ENCODE measurements at places on chromosomes 3 and 15. TPM values are rescaled to one million over a fixed set of nuclear protein-coding genes. Genes with fewer than 3 reads are reported as not detected.

RARB gene
- not detected for total RNA-seq

SCAMP5 gene
- 1.1 TPM for total RNA-seq

NANOGP8 gene
- not detected for total RNA-seq

A4GNT gene
- not detected for total RNA-seq

GRCh38 chr15:89090791-89091626 lies 2.8 kb downstream of the ABHD2 start:
- peaks cover 37% of the 10 kb centered on the region for H3K4me1 ChIP-seq
- peak overlapping the region; percentile 91 for H3K27ac ChIP-seq
- H3K36me3 ChIP-seq: peaks cover 27% of the 10 kb centered on the region

DNA sequence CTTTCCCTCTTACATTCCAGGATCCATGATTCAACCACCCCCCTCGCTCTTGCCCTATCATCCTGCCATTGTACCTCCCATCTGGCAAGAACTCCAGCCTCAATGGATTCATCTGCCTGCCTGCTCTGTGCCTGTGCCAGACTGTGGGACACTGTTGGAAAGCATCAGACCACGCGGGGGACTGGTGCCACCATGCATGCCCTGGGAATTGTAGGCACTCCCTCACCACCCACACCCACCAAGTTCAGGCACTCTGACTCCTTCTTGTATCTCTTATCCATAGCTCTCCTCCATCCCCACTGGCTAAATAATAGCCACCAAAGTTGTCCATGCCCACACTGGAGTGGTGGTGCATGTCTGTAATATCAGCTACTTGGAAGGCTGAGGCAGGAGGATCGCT lies 143.8 kb downstream of the TPRA1 start:
- H3K36me3 ChIP-seq: no peaks in the 10 kb centered on the region
- H3K4me3 ChIP-seq: no peak overlapping the region
- DNase-seq: no peak

GRCh38 chr3:52895418-52895817 lies 1.9 kb downstream of the STIMATE start:
- peaks cover 60% of the 10 kb centered on the region for H3K4me1 ChIP-seq
- peak overlapping the region; percentile 94 for H3K4me3 ChIP-seq
- peak overlapping the region; percentile 2 for H3K27ac ChIP-seq

DNA sequence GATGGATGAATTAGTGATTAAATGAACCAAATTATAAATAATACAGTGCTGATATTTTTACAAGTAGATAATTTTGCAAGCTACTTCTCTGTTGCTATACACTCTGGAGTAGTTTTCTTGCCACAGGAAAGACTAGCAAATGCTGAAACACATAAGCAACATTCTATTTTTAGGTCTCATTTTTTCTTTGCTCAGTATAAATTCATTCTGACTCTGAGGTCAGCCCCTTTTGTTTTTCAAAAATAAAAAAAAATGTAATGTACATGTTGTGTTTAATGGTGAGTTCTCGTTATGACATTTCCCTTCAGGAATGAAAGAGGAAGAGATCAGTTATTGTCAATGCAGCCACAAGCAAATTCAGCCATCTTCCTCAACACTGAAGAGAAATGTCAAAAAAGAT lies 24.9 kb downstream of the GJD2 start:
- no peak for DNase-seq
- H3K27me3 ChIP-seq: peaks cover 18% of the 10 kb centered on the region
- no peak overlapping the region for H3K27ac ChIP-seq
- peaks cover 7% of the 10 kb centered on the region for H3K4me1 ChIP-seq

DNA sequence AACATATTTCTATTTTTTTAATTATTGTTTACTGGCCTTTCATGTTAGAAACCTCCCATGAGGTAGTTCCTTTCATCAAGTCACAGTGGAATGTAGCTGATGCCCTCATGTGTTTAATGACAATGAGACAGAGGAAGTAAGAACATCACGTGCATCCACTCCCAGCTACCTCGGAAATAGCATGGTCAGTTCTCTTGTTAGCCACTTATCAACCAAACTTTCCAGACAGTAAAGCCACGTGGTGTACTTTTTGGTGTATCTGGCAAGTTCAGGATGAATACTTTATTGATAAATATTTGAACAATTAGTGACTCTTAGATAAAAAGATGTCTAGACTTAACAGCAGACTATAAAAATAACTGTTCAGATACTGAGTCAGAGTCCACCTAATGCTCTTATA lies 781.7 kb downstream of the MECOM start:
- no peaks in the 10 kb centered on the region for H3K4me1 ChIP-seq
- no peaks in the 10 kb centered on the region for H3K27me3 ChIP-seq
- H3K27ac ChIP-seq: no peak overlapping the region
- H3K4me3 ChIP-seq: no peak overlapping the region
- H3K36me3 ChIP-seq: no peaks in the 10 kb centered on the region
- no peak for DNase-seq

- peaks cover 52% of the 10 kb centered on the region for H3K4me1 ChIP-seq
- peaks cover 9% of the 10 kb centered on the region for H3K36me3 ChIP-seq
- no peak for DNase-seq
- no peak overlapping the region for H3K4me3 ChIP-seq
Observed at GRCh38 chr3:172137287-172138192, 98.2 kb downstream of the FNDC3B start.

- DNase-seq: no peak
- H3K4me1 ChIP-seq: no peaks in the 10 kb centered on the region
- no peaks in the 10 kb centered on the region for H3K27me3 ChIP-seq
- H3K4me3 ChIP-seq: no peak overlapping the region
- no peak overlapping the region for H3K27ac ChIP-seq
Observed at GRCh38 chr3:73447111-73447510, 177.6 kb downstream of the PDZRN3 start.

GRCh38 chr3:94614192-94614591 lies 551.3 kb downstream of the NSUN3 start:
- H3K4me1 ChIP-seq: no peaks in the 10 kb centered on the region
- no peak overlapping the region for H3K27ac ChIP-seq
- no peaks in the 10 kb centered on the region for H3K36me3 ChIP-seq
- no peak overlapping the region for H3K4me3 ChIP-seq

DNA sequence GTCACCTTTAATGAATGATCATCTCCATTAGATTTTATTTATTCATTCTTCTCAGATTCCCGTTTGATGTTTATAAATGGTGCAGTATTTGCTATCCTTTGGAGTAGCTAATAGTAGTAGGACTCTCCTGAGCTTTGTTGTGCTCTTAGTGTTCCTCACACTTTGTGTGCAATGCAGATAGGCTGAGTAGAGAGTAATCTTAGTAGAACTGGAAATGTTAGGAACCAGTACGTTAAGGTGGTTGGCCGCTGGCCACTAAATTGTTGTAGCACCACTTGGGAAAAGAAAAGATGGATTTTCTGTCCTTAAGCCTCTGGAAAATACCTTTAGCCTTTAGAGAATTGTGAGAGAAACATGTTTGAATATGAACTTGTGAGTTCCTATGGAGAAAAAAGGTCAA lies 19.9 kb upstream of the EBLN2 start:
- H3K4me1 ChIP-seq: peaks cover 25% of the 10 kb centered on the region
- no peak overlapping the region for H3K4me3 ChIP-seq
- H3K36me3 ChIP-seq: peaks cover 13% of the 10 kb centered on the region

GRCh38 chr15:64856429-64857145 lies 14.9 kb downstream of the PLEKHO2 start:
- H3K4me1 ChIP-seq: peaks cover 49% of the 10 kb centered on the region
- H3K4me3 ChIP-seq: no peak overlapping the region
- no peak for DNase-seq
- no peaks in the 10 kb centered on the region for H3K27me3 ChIP-seq
- H3K27ac ChIP-seq: peak overlapping the region; percentile 87

Data from activated CD8-positive, alpha-beta T cell treated with anti-CD3 and anti-CD28 coated beads, Interleukin-2, amount 10 ng/mL, durations not matched to agents 7 days and 5 days (primary cell).